ENCODE measurements at places on chromosomes 6 and 20.

GRCh38 chr6:81843302-81843701, 90.8 kb upstream of the TENT5A start:
- DNase-seq: no peak

GRCh38 chr6:142781129-142781528, 163.8 kb downstream of the HIVEP2 start:
- DNase-seq: no peak

- DNase-seq: no peak
Measured at GRCh38 chr6:34723203-34723602, 26.6 kb upstream of the ILRUN start.

GRCh38 chr6:138818496-138819194, 22.8 kb downstream of the ECT2L start:
- no peak for DNase-seq

DNA sequence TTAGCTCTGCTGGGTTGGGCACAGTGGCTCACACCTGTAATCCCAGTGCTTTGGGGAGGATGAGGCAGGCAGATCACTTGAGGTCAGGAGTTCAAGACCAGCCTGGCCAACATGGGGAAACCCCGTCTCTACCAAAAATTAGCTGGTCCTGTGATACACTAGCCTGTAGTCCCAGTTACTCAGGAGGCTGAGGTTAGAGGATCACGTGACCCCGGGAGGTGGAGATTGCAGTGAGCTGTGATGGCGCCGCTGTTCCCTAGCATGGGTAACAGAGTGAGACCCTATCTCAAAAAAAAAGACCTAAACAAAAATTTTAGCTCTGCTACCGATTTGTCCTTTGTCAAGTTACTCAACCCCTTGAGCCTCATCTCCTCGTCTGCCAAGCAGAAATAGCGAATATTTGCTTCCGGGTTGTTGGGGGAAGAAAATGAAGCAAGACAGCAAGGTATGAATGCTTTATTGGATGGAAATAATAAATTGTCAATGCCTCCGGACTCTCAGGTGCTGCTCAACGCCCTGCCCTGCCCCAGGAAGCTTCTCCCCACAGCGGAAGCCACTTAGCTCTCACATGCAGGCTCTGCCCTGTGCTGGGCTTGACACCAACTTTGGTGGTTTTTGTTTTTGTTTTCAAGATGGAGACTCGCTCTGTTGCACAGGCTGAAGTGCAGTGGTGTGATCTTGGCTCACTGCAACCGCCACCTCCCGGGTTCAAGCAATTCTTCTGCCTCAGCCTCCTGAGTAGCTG, 24.9 kb upstream of the ITCH start:
- no peak for DNase-seq

Measured in stimulated activated CD4-positive, alpha-beta T cell treated with anti-CD3 and anti-CD28 coated beads, Interleukin-15, amount 100 ng/mL, for 1 hour (primary cell).